Stimulated activated CD4-positive, alpha-beta T cell treated with anti-CD3 and anti-CD28 coated beads, Interleukin-4, amount 100 ng/mL, for 48 hours (primary cell): ENCODE measurements at places on chromosomes 11 and 22.
A peak's percentile ranks its signal among the peaks of the same experiment; 100 is the strongest.

DNA sequence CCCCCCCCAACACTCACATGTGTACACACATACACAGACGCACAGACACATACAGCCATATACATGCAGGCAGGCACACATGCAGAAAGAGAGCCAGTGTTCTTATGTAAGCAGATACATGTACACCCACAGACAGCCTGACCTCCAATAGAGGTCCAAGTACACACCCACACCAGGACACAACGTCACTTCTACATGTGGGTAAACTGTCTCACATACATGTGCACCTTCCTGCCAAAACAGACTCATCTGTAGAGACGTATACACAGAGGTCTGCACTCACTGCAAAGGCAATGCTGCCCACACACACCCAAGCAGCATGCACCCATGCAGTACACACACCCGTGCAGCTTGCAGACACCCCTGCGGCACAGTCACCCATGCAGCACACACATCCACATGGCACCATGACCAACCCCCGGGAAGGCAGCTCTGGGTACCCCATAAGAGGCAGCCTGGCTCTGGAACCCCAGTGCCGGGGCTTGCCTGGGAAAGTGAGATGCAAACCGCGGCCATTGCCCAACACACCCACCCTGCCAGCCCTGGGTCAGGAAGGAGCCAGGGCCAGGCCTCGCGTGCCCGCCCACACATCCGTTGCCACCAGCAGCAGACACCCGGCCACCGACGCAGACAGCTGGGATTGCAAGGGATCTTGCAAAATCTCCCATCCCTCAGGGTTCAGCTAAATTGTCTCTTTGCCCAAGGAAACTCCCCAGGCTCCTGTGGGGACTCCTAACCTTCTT lies 10.1 kb downstream of the CASTOR1 start:
- no peak for DNase-seq

- no peak for DNase-seq
These were observed 566.4 kb downstream of the METTL15 start for GRCh38 chr11:28674433-28675103.

DNA sequence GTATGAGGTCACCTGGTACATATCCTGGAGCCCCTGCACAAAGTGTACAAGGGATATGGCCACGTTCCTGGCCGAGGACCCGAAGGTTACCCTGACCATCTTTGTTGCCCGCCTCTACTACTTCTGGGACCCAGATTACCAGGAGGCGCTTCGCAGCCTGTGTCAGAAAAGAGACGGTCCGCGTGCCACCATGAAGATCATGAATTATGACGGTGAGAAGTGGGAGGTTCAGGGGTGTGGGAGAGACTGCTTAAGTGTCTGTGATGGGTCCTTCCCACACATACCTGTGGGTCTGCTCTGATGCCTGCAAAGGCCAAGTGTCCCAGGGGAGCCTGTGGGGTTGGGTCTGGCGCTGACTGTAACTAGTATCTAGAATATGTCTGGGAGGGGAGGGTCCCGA lies 3.9 kb downstream of the APOBEC3G start:
- no peak for DNase-seq

DNA sequence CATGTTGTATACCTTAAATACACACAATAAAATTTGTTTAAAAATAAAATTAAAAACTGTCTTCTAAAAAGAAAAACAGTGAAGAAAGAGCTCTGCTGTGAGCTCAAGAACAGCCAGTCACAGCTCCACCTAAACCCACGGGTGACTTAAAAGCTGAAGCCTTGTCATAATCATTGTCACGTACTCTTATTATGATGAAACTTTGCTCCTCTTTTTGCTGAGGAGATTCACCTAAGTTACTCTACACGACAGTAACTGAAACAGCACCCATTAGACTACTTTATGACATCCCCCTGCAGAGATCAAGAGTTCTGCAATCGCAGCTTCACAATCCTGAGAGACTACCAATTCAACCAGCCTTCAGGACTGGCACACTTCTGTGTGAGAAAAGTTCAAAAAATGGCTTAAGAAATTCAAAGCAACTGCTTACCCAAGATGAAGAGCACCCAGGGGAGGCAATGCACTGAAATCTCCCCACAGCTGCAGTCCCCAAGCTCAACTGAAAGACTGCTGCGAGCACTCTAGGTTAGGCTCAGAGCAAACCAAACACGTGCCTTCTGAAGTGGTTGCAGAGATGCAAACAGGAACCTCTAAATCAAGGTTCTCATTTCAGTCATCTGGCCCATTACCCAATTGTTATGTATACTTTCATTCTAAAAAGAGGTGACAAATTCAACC lies at the start of gene JAML:
Gene JAML (minus strand): TSS at position 501 of the 678 bp plus-strand sequence. CDS start 10,145 bp downstream, outside the sequence.
- no peak for DNase-seq

GRCh38 chr22:29263791-29264276 lies 3.9 kb downstream of the RHBDD3 start:
- DNase-seq: no peak

DNA sequence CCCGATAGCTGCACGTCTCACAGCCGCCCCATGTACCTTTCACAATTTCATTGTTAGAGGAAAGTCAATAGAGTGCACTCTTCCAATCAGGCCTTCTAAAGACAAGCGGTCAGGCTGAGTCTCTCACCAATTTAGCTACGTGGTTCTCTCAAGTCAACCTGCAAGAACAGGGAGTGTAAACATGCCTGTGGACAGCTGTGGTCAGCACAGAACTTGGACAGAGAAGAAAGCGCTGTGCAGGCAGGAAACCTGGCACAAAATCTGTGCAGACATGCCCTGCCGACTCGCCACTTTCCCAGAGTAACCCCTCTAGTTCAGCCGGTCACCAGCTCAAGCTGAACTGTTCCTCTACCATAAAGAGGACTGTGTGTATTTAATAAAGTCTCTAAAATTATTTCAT lies 39.5 kb downstream of the CHKA start:
- no peak for DNase-seq

DNA sequence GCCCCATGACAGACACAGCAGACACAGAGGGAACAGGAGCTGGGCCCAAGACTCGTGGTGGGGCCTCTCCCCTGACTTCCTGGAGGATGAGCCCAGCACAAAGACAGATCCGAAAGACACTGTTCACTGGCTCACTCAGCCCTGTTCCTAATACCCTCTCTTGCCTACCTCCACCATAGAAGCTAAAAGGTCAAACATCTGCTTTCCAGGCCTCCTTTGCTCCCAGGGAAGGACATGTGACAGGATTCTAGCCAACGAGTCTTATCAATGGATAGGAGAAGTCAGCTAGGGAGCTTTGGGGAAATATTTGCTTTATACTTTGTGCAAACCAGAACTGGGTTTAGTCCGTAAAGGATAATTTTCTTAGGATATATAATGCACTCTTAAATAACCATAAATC lies 8.4 kb upstream of the CLMP start:
- DNase-seq: no peak

GRCh38 chr22:44711241-44711560 lies 9.2 kb downstream of the PRR5 start:
- no peak for DNase-seq

DNA sequence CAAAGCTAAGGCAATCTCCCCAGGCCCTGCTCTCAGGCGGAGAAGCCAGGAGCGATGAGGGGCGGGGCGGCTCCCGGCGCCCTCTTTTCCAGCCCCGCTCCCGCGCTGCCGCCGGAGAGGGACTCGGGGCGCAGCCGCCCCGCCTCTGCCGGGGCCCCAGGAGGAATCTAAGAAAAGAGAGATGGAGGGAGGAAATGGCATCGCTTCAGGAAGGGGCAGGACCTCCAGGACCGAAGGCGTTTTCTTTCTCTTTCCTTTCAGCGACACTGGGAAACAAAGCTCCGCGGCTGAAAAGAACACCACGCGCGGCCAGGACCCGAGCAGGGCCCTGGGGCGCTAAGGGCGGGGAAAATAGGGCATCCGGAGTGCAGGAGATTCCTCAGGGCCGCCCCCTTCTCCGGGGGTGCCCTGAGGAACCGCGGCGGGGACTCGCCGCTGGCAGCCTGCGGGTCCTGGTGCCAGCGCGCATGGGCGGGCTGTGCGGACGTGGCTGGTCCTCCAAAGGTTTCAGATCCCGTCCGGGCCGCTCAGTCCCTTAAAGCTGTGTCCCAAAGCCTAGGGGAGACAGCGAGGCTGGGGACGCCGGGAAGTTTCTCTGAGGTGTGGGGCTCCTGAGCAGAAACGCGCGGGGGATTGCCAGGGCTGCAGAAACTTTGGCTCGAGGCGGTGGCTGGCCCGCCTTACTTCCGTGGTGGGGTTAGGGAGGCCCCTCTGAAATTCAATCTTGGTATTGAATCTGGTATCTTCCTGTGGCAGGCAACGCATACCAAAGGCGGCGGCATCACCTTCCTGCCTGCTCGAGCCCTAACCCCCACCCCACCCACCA lies 2.8 kb upstream of the BSX start:
- no peak for DNase-seq

DNA sequence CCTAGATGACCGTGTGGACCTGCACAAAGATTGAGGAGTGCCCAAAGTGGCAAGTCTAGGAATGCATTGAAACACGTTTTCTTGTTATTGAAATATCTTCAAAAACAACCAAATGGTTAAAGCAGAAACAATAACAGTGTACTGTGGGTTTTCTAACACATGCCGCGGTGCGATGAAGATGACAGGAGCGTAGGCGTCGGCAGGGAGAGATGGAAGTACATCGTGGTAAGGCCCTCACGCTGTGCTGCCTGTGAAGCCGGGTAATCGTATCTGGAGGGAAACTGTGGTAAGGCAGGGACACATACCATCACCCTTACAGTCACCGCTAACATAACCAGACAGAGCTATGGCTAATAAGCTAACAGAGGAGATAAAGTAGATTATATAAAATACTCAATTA lies 261.4 kb downstream of the TBC1D22A start:
- DNase-seq: no peak

- DNase-seq: peak; percentile 3
These were observed 27.5 kb upstream of the CRYBB3 start for GRCh38 chr22:25172153-25172552.

DNA sequence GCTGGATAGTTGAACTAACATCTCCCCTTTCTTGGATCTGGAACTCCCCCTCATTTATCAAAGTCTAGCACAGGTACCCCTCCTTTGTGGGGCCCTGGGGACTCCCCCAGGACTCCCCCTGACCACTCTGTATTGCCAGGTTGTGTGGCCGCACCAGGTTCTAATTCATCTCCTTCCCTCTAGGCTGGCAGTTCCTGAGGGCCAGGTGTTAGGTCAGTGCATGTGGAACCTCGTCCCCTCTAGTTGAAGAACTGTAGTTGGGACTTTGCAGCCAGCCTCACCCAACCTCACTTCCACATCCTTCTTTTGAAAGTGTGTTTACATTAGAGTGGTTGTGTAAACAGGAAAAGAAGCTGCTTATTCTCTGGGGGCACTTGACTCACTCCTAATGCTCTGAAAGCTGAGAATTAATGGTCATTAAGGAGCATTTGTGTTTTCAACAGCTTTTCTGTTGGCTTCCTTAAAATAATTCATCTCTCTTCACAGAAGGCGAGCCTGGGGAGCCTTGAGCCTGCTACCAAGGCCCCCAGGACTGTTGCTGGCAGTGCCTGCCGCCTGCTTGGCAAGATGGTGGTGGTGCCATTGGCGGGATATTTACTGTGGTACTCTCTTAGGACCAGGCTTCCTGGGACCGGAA lies 11.8 kb downstream of the UPB1 start:
- DNase-seq: no peak

GRCh38 chr11:37371346-37371970 lies 773.4 kb upstream of the RAG2 start:
- no peak for DNase-seq

DNA sequence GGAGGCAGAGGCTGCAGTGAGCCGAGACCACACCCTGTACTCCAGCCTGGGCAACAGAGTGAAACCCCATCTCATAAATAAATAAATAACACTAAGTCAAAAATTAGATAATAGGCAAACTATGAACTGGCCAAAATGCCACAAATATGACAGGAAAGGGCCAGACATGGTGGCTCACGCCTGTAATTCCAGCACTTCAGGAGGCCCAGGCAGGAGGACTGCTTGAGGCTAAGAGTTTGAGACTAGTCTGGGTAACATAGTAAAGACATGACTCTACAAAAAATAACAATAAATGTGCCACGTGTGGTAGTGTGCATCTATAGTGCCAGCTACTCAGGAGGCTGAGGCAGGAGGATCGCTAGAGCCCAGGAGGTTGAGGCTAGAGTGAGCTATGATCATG lies 19.9 kb downstream of the SEC14L6 start:
- no peak for DNase-seq

GRCh38 chr11:45881708-45882368 lies 3.6 kb upstream of the MAPK8IP1 start:
- DNase-seq: no peak

DNA sequence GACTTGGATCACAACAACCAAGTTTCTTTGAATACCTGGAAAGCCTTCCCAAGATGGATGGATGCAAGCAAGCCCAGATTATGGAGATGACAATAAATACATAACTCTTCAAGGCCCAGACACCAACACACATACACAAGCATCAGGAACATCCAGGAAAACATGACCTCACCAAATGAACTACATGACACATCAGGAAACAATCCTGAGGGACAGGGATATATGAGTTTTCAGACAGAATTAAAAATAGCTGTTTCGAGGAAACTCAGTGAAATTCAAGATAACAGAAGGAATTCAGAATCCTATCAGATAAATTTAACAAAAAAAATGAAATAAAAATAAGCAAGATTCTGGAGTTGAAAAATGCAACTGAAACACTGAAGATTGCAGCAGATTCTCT lies 659.4 kb downstream of the METTL15 start:
- no peak for DNase-seq

- DNase-seq: no peak
These were observed 1.3 kb upstream of the ZFTA start for GRCh38 chr11:63769714-63770455.

GRCh38 chr22:27391092-27391770 lies 410.3 kb downstream of the MN1 start:
- DNase-seq: no peak

DNA sequence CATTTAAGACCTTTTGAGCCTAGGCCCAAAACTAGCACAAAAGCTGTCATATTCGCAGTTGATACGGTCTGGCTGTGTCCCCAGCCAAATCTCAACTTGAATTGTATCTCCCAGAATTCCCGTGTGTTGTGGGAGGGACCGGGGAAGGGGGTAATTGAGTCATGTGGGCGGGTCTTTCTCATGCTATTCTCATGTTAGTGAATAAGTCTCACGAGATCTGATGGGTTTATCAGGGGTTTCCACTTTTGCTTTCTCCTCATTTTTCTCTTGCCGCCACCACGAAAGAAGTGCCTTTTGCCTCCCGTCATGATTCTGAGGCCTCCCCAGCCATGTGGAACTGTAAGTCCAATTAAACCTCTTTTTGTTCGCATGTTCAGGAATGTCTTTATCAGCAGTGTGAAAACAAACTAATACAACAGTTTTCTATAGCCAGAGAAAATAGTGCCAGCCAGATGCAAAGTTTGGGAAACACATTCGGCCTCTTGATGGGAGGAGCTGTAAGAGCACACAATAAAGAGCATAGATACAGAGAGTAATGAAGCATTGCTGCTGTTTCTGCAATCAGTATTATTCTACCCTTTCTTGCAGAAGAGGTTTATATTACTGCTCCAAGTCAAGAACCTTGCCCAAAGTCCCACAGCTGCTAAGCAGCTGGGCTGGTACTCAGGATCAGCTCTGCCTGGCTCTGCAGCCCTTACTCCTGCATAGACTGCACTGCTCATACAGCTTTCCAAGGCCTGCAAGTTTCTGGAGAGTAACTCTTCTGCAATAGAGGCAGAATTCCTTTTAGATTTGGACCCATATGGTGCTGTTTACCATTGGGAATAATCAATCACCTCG lies 2.0 kb upstream of the ZNF195 start:
- DNase-seq: no peak
